ENCODE measurements at places on chromosomes 1 and 21. TPM values are rescaled to one million over a fixed set of nuclear protein-coding genes. Genes with fewer than 3 reads are reported as not detected.

Gene TSSK3
- total RNA-seq: not detected

DNA sequence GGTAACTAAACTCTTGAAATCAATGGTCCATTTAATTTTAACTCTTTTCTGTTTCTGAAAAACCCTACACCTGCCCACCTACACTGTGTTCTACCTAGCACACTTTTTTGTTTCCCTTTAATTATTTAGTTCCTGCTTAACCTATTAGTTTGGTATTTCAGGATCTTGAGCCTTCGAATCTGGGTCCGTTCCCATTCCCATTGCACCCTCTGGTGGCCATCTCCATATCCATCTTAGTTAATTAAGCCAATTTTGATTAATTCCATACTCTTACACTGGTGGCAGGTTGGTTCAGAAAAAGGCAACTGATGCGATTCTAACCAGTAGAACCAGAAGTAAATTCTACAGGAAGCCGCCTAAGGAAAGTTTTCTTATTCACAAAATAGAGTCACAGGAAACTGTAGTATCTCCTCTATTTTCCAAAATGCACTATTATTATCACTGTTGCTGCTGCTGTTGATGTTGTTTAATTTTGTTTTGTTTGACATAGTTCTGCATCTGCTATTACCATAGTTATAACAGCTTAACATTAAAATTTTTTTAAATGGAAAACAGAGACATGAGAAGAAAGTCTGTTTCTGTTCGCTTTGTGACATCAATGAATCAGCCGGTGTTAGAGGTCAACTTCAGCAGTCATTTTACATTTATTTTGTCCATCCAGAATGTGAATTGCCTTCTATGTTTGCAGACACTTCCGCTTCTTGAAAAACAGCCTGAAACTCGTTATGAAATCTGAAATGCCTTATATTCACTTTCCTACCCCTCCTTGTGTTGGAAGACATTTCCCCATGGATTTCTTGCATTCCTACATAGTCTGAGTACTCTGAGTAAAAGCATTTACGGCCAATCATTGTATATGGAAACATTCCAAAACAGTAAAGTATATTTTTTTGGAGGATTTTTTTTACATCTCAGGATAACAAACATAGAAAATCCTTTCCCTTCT lies 115.5 kb upstream of the NCAM2 start:
- no peak for DNase-seq

DNA sequence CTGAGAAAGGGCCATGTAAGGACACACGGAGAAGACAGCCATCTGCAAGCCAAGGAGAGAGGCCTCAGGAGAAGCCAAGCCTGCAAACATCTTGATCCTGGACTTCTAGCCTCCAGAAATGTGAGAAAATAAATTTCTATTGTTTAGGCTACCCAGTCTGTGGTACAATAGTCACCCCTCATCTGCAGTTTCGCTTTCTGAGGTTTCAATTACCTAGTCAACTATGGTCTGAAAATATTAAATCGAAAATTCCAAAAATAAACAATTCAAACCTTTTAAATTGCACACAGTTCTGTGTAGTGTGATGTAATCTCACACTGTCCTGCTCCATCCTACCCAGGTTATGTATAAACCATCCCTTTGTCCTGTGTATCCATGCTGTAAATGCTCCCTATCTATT lies 52.6 kb downstream of the ZNF644 start:
- no peak for DNase-seq

Gene RNU1-3
- total RNA-seq: 294 TPM

DNA sequence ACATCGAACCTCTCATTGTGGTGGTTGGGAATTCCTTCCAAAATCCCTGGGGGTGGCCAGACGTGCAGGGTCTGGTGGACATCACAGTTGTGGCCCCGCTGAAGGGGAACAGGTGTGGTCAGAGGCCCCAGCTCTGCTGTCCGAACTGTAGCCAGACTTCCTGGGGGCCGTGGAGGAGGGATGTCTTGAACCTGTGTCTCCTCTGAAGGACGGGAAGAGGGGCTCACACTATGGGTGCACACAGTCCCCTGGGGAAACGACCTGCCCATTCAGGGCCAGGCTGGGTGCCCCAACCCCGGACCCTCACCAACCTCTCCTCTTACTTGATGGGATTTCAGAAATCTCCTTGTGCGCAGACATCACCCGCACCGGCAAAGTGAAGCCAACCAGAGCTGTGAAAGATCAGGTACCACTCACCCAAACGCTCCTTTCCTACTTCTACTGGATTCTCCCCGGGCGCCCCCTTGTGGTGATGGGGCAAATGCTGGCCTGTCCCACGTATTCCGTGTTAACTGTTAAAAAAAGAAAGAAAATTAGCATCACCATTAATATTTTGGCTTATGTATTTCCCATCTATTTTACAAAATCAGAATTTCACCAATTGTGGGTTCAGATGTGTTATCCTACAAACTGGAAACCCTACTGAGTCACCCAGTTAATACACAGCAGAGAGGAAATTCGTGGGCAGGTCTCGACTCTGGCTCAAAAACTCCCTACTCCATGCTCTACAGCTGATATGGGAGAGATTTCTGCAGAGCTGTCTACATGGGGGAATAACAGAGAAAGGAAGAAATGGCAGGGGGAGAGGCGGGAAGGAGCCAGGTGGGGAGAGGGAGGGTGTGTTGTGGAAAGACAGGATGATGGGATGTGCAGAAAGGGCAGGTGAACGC lies 28.1 kb downstream of the PADI4 start:
- DNase-seq: peak; percentile 81

Gene CD101
- total RNA-seq: 0.50 TPM

Gene C8A
- total RNA-seq: not detected

GRCh38 chr1:199151634-199152425 lies 513.0 kb downstream of the PTPRC start:
- no peak for DNase-seq

GRCh38 chr1:4449972-4450371 lies 204.4 kb upstream of the AJAP1 start:
- no peak for DNase-seq

- no peak for DNase-seq
These were observed 9.3 kb upstream of the TSNAX start for GRCh38 chr1:231519166-231519565.

Gene LMX1A
- not detected for total RNA-seq

Gene FOXD2
- total RNA-seq: 10.7 TPM

Gene REN
- total RNA-seq: not detected
